ENCODE measurements at places on chromosomes 5 and 9.

- DNase-seq: no peak
These were observed 50.5 kb upstream of the CTNNAL1 start for GRCh38 chr9:109063760-109064159.

DNA sequence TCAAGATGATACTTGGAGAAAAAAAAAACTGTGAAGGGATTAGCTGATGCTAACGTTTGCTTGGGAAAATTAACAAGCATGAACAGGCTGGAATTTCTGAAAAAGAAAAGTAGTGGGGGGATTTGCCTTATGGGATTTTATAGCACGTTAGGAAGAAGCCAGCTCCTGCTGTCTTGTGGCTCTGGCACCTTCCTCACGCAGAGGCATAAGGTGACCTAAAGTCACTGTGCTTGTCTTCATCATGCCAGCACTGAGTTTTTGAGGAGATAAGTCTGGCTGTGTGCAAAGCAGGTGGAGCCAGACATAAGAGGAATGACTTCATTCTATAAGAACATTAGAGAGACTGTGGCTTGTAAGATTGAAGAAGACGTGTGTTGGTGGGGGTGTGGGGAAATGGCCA is 94.4 kb upstream of the MAP1B start:
- no peak for DNase-seq

GRCh38 chr9:97591535-97591934 is 41.6 kb downstream of the TSTD2 start:
- no peak for DNase-seq

- no peak for DNase-seq
These were observed 6.0 kb downstream of the SOHLH1 start for GRCh38 chr9:135693265-135693664.

DNA sequence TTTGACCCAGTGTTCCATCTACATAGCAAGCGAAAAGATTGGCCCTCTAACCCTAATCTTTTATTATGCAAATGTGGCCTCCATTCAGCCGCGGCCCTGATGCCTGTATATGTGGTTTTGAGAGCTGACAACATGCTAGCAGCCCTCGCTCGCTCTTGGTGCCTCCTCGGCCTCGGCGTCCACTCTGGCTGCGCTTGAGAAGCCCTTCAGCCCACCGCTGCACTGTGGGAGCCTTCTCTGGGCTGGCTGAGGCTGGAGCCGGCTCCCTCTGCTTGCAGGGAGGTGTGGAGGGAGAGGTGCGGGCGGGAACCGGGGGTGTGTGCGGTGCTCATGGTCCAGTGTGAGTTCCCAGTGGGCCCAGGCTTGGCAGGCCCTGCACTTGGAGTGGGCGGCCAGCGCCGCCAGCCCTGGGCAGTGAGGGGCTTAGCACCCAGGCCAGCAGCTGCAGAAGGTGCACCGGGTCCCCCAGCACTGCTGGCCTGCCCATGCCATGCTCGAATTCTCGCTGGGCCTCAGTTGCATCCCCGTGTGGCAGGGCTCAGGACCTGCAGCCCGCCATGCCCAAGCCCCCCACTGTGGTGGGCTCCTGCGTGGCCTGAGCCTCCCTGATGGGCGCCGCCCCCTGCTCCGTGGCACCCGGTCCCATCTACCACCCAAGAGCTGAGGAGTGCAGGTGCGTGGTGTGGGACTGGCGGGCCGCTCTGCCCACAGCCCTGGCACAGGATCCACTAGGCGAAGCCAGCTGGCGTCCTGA is 757.5 kb upstream of the CTNND2 start:
- DNase-seq: no peak

- DNase-seq: no peak
These were observed 180.4 kb upstream of the ANKRD55 start for GRCh38 chr5:56413546-56413945.

DNA sequence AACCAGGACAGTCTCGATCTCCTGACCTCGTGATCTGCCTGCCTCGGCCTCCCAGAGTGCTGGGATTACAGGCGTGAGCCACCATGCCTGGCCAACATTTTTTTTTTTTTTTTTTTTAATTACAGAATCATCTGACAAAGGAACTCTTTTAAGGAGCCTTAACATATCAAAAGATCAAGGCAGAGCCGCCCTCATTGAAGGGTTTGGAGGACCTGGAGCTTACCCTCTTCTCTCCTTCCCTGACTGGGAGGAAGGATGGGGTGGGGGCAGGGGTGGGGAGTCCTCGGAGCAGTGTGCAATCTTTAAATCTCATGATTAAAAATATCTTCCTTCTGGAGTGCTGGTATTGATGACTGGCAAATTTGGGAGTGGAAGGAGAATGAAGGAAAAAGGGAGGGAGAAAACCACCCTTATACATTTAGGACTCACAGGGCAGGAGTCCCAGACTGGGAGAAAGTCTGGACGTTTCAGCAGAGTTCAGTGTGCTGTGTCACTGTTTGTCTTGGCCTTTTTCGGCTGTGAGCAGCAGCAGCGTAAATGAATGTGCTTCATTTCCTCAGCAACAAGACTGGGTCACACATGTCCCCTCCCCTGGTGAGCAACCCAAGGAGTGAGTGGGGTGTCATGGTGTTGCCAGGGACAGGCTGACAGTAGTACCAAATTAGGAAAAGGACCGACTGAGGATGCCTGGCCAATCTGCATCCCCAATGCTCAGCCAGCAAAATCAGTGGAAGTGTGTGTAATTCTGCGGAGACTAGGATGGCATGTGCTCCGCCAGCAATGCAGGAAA is 115.3 kb upstream of the BNC2 start:
- no peak for DNase-seq

- DNase-seq: no peak
These were observed 27.6 kb upstream of the SPATA31E1 start for GRCh38 chr9:87855061-87855460.

- peak; percentile 83 for DNase-seq
These were observed 9.6 kb upstream of the FSD1L start for GRCh38 chr9:105438141-105438806.

- no peak for DNase-seq
These were observed 4.2 kb downstream of the CCNI2 start for GRCh38 chr5:132751444-132751843.

DNA sequence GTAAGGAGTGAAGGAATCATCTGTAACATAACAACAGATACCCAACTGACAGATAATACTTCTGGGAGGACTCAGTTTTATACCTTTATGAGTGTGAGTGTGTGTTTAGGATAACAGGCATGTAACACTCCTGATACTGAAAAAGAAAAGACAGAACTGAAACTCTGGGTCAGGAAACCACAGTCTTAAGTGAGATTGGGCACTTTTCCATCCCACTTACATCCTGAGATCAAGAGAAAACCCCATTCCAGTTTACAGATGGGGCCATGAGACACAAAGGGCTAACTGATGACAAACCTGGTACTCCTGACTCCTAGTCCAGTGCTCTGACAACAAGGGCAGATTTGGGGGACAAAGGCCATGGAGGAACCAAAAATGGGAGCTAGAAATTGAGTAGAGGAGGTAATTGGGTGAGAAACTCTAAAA is 18.0 kb downstream of the IL5 start:
- no peak for DNase-seq

- no peak for DNase-seq
These were observed 243.8 kb upstream of the WWC1 start for GRCh38 chr5:168047669-168048111.

- DNase-seq: no peak
These were observed 112.1 kb downstream of the ST8SIA4 start for GRCh38 chr5:100790951-100791350.
